Stimulated activated CD4-positive, alpha-beta T cell treated with anti-CD3 and anti-CD28 coated beads, TNF-alpha, amount 100 ng/mL, for 4 hours (primary cell): ENCODE measurements at places on chromosomes 3 and 15.

- DNase-seq: no peak
Observed at GRCh38 chr3:15924914-15925313, 127.1 kb upstream of the ANKRD28 start.

- DNase-seq: no peak
Observed at GRCh38 chr3:174162550-174162949, 696.6 kb upstream of the NAALADL2 start.

GRCh38 chr15:41691471-41691870 lies 31.3 kb downstream of the MGA start:
- no peak for DNase-seq

GRCh38 chr3:35638980-35639253 lies 408 bp upstream of the ARPP21 start:
- no peak for DNase-seq

DNA sequence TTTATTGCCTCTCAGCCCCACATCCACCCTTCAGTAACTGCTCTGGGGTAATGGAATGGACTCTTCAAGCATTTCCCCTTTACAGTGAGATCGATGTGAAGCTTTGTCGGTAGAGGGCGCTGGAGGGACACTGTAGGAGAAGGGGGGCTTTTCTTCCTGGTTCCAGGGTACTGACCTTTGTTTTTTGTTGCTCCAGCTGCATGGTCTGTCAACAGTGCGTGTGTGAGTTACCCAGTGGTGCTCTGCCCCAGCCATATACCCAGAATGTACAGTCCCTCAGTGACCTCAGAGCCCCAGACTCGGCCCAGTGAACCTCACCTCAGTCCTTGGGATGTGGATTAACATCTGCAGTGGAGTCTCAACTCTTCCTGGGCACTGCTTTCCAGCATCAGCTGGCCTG lies 180.3 kb upstream of the TSC22D2 start:
- DNase-seq: no peak

GRCh38 chr15:50890751-50891150 lies 17.7 kb upstream of the AP4E1 start:
- DNase-seq: no peak

- DNase-seq: no peak
Observed at GRCh38 chr3:105414841-105415240, 48.1 kb downstream of the ALCAM start.

DNA sequence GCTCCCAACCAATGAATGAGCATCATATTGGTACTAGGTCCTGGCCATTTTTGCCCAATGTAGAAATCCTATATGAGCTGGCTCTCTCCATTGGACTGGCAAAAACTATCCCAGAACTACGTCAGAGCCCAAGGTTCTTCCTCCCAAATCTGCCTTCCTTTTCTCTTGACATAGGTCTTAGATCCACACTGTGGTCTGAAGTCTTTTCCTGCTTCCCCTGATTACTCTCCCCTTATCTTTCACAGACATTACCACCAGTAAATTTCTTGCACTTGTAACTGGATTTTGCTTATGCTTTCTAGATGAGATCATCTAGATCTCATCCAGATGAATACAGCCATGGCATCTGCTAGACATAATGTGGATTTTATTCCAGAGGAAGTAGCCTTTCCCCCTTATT lies 141.2 kb upstream of the GADL1 start:
- DNase-seq: no peak

DNA sequence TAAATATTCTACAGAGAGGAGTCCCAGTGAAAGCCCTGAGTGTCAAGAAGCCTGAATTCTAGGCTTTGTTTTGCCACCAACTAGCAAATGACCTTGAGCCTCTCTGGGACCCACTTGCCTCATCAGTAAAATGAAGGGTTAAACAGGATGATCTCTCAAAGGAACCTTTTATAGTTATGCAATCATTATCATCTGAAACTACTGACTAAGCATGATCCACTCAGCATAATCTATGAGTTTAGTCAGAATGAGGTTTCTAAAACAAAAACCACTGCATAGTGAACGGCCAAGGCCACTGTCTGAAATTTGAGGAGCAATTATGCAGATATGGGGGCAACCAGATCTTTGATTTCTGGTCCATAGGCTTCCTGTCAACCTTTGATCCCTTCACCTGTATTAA lies 319.0 kb downstream of the MECOM start:
- DNase-seq: no peak

GRCh38 chr3:158794936-158795518 lies 6.8 kb upstream of the MFSD1 start:
- no peak for DNase-seq

GRCh38 chr3:127479449-127479848 lies 111.1 kb downstream of the TPRA1 start:
- no peak for DNase-seq

GRCh38 chr3:54123776-54124196 lies 1.4 kb downstream of the CACNA2D3 start:
- no peak for DNase-seq

DNA sequence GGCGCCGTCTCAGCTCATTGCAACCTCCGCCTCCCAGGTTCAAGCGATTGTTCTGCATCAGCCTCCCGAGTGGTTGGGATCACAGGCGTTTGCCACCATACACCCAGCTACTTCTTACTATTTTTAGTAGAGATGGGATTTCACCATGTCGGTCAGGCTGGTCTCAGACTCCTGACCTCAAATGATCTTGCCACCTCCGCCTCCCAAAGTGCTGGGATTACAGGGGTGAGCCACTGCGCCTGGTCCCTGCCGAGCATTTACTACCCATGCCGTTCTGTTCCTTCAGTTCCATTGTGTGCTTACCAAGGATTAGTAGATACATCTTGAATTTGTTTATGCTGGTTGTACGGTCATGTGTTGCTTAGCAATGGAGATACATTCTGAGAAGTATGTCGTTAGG lies 10.3 kb downstream of the CHD2 start:
- no peak for DNase-seq

- no peak for DNase-seq
Observed at GRCh38 chr3:190617185-190617584, 103.3 kb downstream of the IL1RAP start.

DNA sequence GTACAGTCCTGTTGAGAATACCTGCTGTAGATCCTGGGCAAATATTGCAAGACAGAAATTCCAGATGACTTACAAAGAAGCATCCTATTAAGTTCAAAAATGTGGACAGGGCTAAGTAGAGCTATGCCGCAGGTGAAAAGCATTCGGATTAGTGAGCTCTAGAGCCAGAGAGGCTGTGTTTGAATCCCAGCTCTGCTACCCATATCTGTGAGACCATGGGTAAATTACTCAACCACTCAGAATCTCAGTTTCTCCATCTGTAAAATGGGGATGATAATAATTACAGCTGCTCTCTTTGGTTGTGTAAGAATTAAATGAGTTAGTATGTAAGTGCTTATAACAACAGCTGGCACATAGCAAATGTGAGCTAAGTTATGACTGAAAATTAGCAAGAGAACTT lies 3.9 kb downstream of the ADAMTS7 start:
- no peak for DNase-seq

GRCh38 chr3:126485176-126485897 lies 9.6 kb upstream of the ZXDC start:
- DNase-seq: no peak

DNA sequence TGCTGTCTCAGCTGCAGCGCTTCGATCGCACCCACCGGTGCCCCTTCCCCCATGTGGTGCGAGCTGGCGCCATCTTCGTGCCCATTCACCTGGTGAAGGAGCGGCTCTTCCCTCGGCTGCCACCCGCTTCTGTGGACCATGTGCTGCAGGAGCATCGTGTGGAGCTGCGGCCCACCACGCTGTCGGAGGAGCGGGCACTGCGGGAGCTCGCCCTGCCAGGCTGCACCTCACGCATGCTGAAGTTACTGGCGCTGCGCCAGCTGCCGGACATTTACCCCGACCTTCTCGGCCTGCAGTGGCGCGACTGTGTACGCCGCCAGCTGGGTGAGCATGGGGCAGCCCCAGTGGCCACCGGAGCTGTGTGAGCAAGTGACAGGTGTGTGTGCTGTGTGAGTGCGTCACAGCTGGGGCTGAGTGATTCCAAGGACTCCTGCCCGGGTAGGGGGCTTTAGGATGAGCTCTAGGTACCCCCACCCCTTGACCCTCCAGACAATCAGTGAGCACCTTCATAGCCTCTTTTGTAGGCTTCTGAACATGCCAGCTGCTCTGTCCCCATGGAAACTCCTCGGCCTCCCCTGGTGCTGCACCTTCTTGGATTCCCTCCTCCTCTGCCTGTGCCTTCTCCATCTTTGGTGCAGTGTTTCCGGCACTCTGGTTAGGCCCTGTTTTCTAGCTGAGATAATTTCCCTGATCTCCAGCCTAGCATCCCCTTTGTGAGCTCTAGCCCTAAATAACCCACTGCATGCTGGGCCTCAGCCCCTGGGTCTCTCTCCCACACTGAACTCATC lies 7.0 kb downstream of the C15orf39 start:
- DNase-seq: no peak

GRCh38 chr15:48796930-48797329 lies 13.9 kb downstream of the CEP152 start:
- no peak for DNase-seq

GRCh38 chr3:156463123-156463522 lies 91.8 kb downstream of the SSR3 start:
- DNase-seq: no peak

DNA sequence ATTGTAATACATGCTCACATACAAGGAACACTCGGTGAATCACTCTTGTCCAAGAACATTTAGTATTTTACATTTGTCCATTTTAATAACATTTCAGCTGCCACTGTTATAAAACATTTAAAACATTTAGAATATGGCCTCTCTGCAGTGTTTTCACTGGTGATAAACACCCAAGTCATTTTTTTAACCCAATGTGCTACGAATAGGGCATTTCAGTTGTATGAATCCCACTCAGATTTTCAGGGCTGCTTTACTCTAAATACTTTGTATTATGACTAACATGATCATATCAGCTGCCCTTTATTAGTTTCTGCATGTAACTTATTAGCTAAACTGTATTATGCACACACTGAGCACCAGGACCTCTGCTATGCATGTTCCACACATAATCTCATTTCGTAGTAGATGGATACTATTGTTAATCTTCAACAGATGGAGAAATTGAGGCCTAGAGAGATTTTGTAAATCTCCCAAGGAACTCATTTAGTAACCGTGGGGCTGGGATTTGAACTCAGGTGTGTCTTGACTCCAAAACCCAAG lies 148.6 kb upstream of the CDIN1 start:
- no peak for DNase-seq

DNA sequence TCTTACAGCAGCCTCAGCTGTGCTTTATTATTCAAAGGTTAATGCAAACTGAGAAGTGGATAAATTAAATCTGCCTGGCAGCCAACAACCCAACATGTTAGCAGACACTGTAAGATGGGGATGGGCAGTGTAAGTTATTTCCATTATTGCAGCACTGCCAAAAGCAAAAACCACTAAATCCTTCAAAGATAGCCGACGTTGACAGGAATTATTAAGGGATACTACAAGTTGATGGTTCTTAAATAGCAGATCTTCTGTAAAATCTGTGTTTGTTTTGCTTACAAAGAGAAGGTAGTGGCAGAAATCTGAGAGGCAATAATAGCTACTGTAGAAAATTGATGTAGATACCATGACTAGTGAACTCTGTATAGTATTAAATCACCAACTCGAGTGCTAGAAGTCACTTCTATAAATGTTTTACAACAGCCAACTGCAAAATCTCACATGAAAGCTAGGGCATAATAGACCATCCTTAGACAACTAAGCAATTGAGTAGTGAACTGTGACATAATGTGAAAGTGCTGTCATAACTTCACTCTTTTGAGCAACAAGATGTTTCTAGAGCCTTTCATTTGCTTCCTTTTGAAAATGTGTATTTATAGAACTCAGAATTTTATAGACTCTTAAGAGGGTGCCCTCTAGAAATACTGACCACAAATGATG lies 278.6 kb downstream of the UBE2E2 start:
- DNase-seq: no peak

DNA sequence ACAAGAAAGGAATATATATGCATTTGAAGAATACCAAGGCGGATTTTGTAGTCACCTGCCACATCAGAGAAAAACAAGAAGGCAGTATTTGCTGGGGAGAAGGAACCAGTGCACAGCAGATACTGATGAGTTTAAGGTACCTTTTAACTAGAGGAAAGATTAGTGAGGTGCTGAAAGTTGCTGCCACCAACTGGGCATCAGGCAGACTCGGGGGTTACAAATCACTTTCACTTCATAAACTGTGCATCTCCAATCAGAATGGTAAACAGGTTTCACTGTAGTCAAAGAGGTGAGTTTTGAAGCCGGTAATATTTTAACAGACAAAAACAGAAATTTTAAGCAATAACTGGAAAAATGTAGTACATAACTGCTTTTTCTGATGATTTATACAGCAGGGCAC lies 4.1 kb downstream of the FBN1 start:
- DNase-seq: no peak
